Left colon (tissue), 2 donors: ENCODE measurements at places on chromosomes 12 and 14.

DNA sequence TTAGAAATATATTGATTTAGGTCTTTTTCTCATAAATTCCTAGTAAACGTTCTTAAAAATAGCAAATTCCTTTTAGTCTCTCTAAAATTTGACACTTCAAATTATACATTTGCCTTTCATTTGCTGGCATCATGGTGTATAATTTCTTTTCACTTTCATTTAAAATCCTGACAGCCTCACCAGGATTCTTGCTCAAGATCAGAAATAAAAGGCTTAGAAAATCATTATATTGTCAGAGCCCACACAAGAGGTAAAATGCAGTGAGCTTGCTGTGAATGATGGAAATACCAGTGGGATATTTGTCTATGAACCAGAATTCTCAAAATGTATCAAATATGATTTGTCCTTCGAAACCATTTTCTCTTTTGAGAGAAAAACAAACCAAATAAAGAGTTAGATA is 78.2 kb upstream of the PIK3C2G start:
- no peak for DNase-seq

DNA sequence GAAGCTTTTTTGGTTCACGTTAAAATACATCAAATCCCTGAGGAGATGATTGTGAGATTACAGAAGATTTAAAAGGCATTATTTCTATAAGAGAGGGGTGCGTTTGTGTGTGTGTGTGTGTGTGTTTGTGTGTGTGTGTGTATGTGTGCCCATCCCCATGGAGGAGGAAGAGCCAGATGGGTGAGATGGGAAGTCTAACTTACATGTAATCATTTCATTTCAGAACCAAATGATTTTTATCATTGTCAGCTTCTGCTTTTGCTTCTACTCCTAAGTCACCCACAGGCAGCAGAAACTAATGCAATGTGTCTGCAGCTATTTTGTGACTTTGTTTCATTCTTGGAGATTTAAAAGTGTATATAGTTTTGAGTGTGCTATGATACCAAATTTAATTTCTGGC is 68.7 kb downstream of the SLC4A8 start:
- no peak for DNase-seq

DNA sequence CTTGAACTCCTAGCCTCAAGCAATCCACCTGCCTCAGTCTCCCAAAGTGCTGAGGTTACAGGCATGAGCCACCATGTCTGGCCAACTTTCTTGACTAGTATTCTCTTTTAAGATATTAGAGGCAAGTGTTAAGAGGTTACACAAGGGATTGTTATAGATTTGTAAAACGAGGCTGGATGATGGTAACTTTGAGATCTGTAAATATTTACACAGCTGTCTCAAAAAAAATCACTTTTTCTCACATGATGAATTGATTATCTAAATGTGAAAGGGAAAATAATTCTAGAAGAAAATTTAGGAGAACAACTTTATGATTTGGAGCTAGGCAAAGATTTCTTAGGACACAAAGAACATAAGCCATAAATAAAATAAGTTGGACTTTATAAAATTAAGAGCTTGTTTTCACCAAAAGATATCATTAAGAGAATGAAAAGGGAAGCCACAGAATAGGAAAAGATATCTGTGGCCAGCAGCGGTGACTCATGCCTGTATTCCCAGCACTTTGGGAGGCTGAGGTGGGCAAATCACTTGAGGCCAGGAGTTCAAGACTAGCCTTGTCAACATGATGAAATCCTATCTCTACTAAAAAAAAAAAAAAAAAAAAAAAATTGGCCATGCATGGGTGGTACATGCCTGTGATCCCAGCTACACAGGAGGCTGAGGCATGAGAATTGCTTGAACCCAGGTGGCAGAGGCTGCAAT is 77.4 kb downstream of the BBS10 start:
- DNase-seq: no peak

GRCh38 chr12:116236148-116236731 is 41.3 kb downstream of the MED13L start:
- no peak for DNase-seq

- DNase-seq: no peak
These were observed 179.3 kb upstream of the TMEM260 start for GRCh38 chr14:56400109-56400825.

DNA sequence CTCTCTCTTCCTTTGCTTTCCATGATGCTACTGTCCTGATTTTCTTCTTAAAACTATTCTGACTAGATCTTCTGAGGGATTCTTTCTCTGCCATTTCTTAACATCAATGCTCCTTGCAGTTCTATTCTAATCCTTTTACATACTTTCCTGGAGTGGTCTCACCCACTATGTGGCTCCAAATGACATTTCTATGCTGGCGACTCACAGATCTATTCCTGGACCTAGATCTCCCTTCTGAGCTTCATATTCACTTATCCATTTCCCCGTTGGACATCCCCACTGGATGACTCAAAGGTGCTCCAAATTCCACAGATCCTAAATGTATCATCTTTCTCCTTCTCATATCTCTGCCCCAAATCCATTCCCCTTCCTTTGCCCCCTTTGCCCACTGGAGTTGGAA is 4.1 kb downstream of the TEP1 start:
- no peak for DNase-seq

- DNase-seq: no peak
These were observed 11.1 kb downstream of the RIN3 start for GRCh38 chr14:92524602-92525185.

- DNase-seq: no peak
These were observed 37.0 kb upstream of the TCL1B start for GRCh38 chr14:95649230-95649629.

- DNase-seq: peak; percentile 49
These were observed 10.6 kb downstream of the AHNAK2 start for GRCh38 chr14:104967386-104968152.

- no peak for DNase-seq
These were observed 627 bp downstream of the TESC start for GRCh38 chr12:117098361-117099217.

DNA sequence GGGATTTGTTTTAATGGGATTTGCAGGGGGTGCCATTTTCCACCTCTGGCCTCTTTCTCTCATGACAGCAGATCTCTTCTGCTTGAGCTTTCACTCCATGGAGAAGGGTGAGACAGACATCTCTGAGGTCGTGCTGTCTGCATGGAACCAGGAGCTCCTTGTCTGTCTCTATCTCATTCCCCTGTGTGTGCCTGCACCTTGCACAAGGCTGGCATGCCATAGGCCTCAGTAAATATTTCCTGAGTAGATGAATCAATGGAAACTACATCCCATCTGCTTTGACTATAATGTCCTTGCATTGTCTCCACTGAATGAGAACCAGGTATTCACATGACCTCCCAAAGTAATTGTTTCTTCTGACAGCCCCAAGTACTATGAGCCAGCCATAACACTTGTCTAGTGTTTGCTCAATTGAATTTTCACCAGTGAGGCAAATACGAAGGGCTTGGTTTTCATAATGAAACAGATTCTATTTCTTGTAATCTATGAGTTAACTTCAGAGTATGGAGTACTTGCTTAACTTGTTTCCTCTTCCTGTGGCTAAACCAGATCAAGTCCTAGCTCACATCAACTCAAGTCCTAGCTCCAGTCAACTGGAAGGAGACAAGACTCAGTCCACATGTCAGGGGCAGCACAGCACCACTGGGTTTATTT is 32.3 kb downstream of the KCNK13 start:
- no peak for DNase-seq

- no peak for DNase-seq
These were observed 148.6 kb downstream of the BMP4 start for GRCh38 chr14:53808042-53808441.

DNA sequence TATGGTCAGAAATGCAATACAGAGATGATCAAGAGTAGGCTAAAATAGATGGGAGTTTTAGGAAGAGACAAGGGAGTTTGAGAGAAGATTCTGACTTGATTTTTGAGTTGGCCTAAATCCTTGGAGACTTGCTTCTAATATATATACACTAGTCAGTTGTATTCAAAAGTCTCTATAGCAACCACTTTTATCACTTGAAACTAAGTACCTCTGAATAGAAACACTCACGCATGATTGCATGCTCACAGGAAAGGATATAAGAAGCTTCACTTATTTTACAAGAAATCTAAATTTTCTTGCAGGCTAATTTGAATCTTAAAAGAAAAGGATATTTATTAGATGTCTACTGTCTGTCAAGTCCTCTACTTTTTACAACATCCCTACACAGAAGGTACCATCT is 316.8 kb downstream of the SNAPC1 start:
- no peak for DNase-seq

DNA sequence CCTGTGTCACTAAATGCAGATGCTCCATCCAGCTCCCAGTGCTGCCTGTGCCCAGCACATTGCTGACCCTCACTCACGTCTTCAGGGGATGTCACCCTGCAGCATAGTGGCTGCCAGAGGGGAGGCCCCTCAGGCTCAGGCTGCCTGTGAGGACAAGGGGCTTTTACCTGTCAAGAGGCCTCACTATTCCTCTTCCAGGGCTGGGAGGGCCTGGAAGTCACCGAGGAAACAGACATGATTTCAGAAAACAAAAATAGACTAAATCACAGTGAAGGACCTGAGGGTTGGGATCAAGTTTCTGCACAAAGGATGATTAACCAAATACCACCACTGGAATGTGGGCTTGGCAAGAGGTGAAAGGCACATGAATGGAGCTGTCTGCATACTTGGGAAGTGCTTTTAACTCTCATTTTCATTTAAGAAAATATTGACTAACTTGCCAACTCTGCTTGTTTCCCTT is 1202.3 kb downstream of the BCL11B start:
- no peak for DNase-seq

- no peak for DNase-seq
These were observed 43.1 kb upstream of the NAP1L1 start for GRCh38 chr12:76127588-76127987.

- no peak for DNase-seq
These were observed 128.1 kb downstream of the SLC15A4 start for GRCh38 chr12:128695697-128696096.

GRCh38 chr12:52175371-52176350 is 16.2 kb downstream of the KRT80 start:
- no peak for DNase-seq

GRCh38 chr12:80504389-80505163 is 60.5 kb downstream of the PTPRQ start:
- DNase-seq: no peak

DNA sequence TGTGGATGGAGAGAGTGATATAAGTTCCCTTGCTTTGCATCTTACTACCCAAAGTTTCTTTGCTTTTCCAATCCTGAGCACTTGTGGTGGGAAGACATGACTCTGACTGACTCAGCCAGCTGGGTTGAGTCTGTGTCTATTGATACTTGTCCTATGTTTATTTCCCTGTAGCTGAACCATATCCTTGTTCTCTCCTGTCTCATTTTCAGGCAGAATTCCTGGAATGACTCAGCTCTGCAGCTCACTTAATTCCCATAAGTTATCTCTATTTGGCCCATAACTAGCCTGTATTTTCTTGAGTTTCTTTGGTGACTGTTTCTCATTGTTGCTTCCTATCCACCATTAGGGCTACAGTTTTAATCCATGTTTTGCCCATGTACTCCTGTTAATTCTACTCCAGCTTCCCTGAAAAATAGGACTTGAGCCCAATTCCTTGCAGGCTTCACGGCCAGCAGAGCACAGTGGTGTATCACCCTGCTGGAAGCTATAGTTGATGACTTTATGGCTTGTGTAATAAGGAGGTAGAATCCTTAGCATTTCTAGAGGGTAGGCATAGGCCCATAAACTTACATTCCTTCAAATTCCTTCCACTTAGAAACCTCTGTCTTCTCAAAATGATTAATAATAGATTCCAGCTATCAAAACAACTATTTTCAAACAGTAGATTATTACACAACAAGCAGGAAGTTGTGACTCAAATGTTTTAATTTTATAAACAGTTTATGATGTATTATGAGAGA is 183.1 kb downstream of the TMTC3 start:
- DNase-seq: no peak

DNA sequence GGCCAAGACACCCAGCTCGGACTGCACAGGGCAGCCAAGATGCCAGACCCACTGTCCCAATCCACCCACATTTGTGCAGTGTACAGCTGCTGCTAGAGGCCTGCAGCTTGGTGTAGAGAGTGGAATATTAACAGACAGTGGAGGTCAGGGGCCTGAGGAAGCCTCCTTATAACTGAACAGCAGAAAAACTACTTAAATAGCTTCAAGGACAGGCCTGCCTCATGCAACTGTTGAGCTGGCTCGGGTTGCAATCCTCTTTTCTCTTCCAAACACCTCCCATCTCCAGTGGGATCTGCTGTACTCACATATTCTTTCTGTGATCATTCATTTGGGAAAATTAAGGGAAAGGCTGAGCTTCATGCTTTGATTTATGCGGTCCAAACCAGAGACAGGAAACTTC is 1043.2 kb upstream of the TMEM132C start:
- DNase-seq: no peak

DNA sequence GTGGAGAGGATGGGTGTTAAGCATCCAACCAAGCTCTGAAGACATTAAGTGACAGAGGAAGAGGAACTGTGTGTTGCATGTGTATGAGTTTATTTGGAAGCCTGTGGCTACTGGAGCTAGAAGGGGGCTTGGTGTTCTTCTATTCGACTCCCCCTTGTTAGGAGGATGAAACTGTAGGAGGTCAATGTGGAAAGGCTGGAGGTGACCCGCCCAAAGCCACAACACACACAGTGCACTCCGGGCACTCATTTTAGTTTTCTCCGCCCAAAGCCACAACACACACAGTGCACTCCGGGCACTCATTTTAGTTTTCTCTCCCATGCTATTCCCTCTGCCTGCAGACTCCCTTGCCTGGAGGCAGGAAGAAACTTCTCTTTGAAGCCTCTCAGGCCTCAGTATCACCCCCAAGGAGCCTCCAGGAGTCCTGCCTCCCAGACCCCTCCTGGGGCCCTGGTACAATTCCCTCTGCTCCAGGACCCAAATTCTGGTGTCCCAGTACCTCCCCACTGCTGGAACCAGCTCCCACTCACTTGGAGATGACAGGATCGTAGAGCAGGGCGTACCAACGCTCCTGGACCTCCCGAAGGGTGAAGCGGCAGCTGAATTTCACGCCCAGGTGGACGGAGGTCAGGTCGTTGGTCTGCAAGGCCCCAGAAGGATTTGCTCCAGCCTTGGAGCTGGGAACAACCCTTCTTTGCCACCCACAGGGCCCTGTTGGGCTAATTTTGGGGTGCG is 3.8 kb downstream of the MCRS1 start:
- DNase-seq: no peak

DNA sequence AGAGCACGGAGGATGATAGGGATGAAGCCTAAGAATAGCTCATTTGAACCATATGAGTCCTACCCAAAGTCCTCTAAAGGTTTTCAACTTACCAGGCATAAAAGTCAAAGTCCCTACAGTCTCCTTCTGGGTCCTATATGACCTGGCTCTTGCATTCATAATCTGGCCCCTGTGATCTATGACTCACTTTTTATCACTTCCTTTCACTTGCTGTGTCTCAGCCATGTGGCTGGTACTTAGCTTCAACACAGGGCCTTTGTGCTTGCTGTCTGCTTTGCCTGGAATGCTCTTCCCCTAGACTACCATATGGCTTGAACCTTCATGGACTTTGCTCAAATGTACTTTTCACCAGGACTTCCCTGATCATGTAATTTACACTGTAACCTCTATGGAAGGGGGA is 137.6 kb upstream of the TMTC1 start:
- DNase-seq: no peak

- peak; percentile 44 for DNase-seq
These were observed 574 bp downstream of the PAWR start for GRCh38 chr12:79690142-79690637.

GRCh38 chr14:68787092-68787992 is 5.5 kb downstream of the ZFP36L1 start:
- no peak for DNase-seq
